ENCODE measurements at places on chromosomes 13 and 19.
A peak's percentile ranks its signal among the peaks of the same experiment; 100 is the strongest.

DNA sequence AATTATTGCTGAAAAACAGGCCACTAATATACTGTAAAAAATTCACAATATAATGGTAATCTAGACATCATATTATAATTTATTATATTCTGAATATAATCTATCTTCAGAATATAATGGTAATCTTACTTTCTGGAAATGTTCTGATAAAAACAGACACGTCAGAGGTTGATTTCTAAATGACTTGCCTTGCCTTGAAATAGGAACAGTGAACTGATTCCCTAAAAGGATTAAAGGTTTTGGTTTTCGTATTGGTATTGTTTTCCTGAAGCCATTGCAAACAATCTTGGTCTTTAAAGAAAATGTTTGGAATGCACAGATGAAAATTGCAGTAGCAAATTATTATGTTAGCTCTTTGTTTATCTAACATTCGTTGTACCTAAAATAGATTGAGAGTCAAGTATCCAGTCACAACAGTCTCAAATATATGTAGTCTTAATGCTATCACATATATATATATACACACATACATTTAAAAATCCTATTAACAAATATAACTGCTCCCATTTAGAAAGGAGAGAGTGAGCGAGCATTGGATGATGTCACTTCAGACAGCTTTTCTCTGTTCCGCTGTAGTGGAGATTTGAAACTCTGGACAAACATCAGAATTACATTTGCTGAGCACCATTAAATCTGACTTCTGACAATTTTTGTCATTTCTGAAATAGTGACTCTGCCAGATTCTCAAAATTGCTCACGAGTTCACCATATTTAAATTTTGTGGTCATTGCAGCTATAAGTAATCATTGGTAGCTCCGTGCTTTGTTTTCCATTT lies 1.7 kb downstream of the ITM2B start:
- no peak for DNase-seq

DNA sequence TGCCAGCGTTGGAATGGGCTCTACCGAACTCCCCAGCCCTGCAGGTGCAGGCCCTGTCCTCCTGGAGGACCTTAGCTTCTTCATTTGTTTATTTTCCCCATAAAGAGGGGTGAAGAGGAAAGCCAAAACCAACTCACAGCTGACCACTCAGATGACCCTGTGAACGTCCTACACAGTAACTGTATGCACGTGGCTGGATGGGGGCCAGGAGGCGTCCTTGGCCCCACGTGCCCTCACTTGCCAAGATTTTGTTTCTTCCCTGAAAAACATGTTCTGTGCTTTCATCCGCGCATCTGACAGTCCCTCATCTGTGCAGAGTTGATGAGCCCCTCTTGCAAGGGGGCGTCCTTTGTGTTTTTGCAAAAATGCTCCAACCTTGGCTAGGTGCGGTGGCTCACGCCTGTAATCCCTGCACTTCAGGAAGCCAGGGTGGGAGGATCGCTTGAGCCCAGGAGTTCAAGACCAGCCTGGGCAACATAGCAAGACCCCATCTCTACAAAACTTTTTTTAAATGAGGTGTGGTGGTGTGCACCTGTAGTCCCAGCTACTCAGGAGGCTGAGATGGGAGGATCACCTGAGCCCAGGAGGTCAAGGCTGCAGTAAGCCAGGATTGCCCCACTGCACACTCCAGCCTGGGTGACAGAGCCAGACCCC lies 5.3 kb upstream of the TEKTIP1 start:
- no peak for DNase-seq

DNA sequence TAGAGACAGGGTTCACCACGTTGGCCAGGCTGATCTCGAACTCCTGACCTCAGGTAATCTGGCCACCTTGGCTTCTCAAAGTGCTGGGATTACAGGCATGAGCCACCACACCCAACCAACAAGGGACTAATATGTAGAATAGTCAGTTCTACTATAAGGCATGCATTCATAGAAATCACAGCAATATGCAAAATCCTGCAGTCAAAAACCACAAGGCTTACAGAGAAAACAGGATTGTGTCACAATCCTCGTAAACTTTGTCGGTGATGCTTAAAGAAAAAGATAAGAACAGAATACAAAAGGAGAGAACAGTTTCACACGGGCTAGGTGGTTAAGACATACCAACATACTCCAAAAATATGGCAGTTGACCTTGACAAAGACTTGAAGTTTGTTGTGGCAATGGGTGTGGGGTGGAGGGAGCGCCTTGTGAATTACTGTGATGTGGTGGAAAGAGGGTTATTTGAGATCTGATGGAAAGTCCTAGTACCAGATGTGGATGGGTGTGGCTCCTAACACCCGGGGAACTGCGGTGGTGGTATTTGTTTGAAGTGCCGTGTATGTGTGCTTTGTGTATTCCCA lies 12.4 kb downstream of the NOSIP start:
- no peak for DNase-seq

DNA sequence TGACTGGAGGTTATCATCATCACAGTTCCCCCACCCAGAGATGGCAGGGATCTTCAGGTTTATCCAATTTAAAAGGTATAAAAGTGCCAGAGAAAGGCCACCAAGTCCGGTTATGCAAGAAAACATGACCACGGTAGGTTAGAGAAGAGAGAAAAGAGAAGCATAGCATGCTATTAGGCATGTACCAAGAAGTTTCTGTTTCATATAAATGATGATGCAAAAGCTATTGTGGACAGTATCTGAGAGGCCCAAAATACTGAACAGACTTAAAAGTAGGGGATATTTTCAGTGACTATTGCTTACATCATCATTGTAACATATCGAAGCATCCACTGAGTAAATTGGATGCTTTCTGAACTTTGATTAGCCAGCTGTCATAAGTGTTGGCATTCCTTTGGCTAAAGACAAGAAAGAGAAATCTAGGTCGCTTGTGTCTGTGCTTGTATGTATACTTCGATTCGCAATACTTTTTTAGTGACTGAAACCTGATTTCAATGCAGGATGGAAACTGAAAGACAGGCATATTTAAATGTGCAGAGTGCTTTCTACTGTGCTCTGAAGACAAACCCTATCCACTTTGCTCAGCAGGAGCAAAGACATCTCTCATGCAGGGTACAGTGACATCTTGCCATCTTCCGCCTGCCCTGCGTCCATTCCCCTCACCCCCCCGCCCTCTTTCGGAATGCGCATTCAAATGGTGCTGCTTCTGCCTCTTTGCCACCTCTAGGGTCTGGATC lies 180.3 kb downstream of the SHISA2 start:
- DNase-seq, result no peak

GRCh38 chr13:70171151-70171550 lies 62.9 kb upstream of the KLHL1 start:
- DNase-seq, result peak; percentile 10

- no peak for DNase-seq
Measured at GRCh38 chr19:30307191-30307974, 64.8 kb upstream of the ZNF536 start.

DNA sequence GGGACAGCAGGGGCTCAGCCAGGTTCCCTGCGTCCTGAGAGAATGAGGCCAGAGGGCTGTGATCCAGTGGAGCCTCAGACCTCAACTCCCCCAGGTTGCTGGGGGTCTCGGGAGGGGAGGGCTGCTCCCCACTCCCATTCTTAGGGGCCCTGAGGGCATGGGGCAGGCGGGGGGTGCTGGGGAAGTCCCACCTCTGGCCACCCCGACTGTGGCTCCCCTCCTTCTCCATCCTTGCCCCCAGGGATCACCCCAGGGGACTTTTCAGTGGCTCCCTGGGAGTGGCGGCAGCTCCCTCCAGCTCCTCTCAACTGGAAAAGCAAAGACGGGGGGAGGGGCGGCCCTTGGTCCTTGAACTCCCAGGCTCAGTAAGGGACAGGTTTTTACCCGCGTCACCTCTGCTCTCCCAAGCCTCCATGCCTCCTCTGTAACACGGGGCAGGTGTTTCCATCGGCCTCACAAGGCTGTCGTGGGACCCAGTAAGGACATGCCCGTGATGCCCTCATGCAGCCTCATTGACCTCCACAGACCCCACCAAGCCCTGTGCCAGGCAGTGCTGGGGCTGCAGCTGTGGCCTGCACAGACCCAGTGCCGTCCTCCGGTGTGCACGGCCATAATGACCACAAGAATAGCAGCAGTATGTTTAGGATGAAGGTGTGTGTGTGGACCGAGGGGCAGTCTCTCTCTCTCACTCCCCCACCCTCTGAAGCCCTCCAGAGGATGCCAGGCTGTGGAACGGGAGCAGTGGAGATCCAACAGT lies 11.6 kb upstream of the TOMM40 start:
- no peak for DNase-seq

DNA sequence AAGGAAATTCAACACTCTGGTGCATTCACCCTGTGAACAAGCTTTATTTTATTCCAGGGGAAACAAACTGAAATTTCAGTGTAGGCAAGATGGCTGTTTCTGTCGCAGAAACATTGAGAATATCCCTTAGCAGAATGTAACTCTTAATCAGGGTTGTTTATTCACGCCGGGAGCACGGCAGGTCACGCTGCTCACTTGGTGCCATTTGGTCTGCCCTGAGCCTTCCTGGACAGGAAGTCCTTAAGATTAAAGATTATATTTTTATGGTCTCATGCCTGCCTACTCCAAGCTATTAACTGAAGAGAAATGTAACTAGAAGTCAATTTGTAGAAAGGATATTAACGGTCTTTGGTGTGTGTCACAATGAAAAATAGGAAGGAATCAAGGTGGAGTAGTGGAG lies 185.3 kb upstream of the ARGLU1 start:
- DNase-seq, result no peak

DNA sequence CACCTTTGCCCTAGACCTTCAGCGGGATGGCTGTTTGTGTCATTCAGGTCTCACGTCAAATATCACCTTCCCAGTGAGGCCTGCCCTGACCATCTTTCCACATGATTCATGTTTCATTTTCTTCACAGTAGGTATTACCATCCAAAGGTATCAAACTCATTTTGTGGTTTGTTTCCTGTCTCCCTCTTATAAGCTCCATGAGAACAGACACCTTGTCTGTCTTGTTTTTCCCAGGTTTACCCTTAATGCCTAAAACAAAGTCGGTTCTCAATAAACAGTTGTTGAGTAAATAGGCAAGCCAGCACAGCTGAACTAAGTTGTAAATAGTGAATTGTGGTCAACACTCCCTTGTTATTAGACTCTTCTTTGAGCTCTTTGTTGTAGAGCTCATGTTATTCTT lies 122.6 kb upstream of the GJB6 start:
- DNase-seq, result no peak

DNA sequence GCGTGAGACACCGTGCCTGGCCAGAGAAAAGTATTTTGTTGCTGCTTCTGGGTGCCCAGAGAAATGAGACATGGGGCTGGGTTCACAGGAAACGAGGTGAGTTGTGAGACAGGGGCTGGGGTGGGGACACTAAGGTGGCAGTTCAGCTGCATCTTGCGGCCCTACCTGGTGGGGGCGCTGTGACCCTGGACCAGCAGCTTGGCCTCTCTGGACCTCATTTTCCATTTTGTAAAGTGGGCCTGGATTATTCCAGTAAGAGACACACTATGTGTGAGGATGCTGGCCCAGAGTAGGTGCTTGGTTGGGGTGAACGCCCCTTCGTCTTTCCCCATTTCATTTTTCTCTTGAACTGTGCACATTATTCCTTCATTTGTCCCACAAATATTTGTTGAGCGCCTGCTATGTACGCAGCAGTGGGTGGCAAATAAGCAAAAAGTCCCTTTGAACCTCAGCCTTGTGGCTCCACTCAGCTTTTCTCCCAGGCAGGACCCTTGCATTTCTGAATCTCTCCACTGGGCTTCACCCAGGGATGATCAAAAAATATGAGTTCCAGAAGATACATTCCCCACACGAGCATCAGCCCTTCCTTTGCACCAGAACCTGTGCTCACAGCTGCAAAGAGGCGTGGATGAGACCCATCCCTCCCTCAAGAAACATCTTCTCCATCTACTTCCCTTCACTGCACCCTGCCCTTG lies 26.6 kb upstream of the OR10H1 start:
- DNase-seq, result no peak

DNA sequence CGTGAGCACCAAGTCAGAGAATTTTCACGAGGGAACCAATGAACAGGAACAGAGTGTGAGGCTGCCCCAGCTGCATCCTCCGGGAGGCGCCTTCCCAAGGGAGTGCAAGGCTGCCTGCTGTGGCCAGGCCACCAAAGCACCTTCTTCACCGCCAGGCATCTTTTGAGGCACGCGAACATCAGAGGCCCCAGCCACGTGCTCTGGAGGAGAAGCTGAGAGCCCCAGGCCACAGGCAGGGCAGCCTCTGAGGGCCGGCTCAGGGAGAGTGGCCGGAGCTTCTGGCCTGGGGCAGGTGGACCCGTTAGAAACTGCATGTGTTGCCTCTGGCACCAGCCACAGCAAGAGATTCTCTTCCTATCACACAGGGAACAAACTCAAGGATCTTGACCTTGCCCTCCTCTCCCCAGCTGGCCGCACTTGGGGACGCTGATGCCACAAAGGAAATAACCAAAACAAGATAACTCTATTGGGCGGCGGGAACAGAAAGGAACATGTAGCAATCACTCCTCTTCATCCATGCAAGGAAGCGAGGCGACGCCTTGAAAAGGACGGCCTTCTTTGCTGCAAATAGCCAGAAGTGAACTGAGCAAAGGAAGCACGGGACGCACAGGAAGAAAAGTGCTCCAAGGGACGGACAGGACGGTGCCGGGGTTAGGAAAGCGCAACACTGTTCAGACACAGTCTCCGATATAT lies 19.9 kb downstream of the GAS6 start:
- no peak for DNase-seq

GRCh38 chr19:10468133-10468532 lies 35.0 kb downstream of the KEAP1 start:
- no peak for DNase-seq

DNA sequence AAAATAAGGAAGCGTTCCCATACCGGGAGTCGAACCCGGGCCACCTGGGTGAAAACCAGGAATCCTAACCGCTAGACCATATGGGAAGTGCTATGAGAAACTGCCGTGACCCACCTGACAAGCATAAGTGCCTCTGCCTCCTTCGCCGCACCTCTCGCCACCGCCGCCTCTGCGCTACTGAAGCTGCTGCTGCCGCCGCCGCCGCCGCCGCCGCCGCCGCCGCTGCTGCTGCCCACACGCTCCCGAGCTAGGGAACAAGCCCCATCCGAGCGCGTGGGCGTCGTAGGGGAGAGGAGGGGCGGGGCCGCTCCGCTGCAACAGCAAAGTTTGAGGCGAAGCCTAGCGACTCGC lies 610 bp upstream of the WBP4 start:
- peak; percentile 30 for DNase-seq

Measured in NCI-H1436 (cell line).